GM03348 (cell line): ENCODE measurements at places on chromosomes 16 and 17.

DNA sequence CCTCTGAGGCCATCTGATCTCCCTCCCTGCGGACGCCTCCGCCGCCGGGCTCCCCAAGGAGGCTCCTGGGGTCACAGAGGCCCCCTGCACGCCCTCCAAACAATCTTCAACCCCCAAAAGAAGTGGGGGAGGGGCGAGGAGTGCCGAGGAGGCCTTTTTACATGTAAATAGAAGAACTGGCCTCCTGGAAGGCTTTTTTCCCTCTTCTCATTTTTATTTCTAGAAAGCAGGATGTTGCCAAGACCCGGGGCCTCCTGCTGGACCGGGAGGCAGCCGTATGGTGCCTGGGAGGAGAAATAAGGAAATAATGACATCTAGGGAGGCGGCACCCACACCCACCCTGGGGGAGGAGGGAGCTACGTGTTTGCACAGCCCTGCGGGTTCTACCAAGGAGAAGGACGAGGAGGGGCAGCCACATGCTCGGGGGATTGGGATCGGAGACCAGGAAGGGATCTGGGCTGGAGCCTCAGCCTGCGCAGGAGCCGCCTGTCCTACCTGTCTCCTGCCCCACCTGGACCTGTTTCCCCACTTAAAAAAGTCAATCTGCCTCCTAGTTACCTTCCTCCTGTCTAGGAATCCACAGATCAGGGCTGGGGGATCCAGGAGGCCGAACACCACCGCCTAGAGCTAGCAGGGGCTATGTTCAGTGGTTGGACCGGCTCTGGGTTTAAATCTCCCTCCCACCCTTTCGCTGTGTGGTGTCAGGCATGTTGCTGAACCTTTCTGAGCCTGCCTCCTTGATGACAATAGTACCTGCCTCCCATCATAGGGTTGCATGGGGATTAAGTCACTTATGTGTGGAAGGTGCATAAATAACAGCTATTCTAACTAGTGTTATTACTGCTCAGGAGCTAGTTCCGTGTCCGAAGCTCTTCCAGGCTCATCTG, 175.7 kb upstream of the GSE1 start:
- no peak for DNase-seq

DNA sequence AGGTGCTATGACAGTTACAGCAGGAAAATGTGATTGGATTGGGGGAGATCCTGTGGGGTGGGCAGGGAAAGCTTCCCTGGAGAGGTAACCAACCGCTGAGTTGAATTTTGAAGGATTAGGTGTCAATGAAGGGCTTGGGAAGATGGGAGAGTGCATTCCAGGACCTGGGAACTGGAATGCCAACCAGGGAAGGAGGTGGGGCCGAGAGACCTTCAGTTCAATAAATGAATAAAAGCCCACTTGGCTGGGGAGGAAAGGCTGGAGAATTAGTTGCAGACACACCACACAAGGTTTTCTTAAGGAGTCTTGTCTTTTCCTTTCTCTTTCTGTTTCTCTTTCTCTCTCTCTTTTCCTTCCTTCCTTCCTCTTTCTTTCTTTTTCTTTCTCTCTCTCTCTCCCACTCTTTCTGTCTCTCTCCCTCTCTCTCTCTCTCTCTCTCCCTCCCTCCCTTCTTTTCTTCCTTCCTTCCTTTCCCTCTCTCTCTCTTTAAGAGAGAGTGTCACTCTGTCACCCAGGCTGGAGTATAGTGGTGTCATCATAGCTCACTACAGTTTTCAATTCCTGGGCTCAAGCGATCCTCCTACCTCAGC, 3.3 kb downstream of the USP43 start:
- no peak for DNase-seq

DNA sequence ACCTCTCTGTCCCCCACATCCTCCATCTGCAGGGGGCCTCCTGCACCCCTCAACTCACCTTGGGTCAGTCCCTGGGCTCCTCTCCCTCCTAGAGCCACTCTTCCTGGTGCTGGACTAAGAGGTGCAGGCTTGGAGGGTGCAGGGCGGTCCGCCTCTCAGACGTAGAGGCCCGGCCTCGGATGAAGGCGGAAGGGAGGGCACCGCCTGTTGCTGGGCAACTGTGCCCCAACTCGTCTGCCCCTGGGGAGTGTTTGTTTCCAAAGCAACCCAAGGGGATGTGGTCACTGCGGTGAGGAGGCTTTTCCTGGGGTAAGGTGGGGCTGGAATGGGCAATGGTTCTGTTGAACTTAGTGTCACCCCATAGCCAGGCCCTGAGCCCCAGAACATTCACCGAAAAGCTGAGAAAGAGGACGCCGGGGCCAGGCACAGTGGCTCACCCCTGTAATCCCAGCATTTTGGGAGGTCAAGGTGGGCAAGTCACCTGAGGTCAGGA, at the start of gene C16orf54:
Gene C16orf54, minus strand, starts transcription at position 138 of the 493 bp plus-strand sequence. CDS start 1,039 bp downstream, outside the sequence.
- no peak for DNase-seq

DNA sequence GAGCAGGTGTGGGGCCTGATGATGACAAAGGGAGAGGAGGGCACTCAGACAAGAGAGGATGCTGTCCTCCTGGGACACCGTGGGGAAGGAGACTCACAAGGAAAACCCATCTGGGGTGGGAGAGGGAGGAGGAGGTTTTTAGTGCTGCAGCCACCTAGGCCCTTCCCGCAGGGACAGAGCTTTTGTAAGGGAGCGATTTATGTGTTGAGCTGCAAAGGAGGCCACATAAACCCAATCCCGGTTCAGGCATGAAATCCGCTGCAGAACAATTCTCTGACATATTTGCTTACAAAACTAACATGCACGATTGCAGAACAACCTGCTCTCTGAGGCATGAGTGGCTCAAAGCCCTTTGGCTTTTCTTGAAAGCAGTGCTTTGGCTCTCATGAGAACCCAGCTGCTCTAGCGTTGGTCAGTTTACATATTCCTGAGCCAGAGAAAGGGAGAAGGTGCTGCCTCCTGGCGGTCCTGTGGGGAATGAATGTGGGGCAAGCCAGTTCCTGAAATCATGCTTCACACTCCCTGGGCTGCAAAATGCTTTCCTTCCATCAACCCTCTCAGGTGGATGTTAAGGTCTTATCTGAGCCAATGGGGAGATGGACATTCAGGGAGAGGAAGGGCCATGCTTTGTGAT, 122.4 kb upstream of the NLRP1 start:
- DNase-seq: peak; percentile 86

GRCh38 chr17:80050706-80051105, 14.3 kb downstream of the CCDC40 start:
- no peak for DNase-seq

DNA sequence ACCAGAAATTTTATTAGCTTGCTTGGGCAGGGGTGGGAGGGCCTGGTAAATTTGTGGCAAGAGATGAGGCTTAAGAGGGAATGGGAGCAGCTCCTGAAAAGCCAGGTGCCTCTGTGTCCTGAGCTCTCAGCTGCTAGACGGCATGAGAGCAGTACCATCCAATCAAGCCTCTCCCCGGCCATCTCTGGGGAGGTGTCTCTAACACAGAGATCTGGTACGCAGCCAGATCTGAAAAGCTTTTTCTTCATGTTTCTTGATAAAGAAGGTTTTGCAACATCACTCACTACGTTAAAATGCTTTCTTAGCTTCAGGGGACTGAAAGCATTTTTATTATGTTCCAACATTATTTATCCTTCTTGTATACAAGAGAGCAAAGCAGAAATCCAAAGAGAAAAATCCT, 488.2 kb downstream of the RBFOX1 start:
- no peak for DNase-seq

DNA sequence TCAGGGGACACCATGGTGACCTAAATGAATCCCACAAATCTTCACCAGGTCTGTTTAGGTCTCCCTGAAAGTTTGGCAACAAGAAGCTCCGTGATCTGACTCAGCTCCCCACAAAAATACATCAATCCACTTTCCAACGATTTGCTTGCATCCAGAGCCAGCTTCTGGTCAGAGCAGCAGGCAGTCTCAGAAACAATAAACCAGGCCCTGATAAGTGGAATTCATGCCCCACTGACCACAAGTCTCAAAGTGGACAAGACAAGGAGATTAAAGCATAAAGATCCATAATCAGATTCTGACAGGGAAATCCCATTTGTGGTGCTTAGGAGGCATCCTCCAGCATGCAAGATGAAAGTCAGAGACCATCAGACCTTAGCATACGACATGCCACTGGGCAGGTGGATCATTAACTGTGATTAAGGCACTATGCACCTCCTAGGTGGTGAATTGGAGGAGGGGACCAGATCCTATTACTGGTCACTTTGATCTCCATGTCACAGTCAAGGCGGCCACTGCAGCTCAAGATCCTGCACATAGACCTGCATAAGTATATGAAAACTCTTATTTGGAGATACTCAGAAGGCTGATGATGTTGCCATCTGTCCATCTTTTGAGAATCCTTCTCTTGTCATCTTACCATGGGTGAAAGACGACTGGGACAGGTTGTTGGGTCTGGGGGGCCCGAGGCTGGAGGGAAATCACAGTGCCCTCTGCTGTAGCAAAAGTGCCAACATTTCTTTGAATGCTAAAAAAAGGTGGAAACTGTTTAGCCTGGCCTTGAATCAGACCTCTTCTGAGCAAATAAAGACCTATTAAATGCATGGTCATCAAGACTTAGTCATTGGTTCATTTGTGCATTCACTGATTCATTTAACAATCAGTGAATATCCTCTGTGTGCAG, 309.2 kb upstream of the CCL2 start:
- no peak for DNase-seq

DNA sequence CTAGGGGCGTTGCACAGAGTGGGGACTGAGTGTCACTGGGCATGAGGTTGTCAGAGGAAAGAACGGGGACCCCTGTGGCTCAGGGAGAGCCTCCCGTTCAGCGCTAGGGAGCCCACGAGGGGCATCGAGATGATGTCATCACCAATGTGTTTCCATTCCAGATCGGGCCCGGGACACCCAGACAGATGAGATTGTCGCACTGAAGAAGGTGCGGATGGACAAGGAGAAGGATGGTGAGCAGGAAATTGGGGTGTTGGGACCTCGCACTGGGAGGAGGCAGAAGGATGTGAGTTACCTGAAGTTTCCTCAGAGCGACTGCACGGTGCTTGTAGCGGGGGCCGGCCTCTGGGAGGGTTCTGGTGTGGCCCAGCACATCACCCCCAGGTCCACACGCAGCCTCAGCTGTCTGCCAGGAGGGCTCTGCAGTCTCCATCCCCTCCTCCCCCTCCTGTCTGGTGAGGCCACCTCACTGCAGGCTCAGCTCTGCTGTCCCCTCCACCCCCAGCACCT, 4.0 kb downstream of the CDK10 start:
- DNase-seq: no peak

DNA sequence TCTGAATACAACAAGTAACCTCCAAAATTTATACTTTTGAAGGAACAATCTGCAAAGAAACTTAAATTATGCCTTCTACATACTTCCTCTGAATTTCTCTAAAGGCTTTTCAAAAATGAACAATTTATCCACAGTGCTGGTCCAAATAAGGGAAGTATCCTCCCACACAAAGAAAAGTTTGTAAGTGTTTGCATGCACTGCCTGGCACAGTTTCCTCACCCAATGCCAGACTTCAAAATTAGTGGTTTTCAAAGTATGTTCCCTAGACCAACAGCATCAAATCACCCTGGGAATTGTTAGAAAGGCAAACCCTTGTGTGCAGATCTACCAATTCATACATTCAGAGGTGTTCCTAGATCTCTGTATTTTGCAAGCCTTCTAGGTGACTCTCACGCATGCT, 82.5 kb downstream of the PCTP start:
- no peak for DNase-seq

DNA sequence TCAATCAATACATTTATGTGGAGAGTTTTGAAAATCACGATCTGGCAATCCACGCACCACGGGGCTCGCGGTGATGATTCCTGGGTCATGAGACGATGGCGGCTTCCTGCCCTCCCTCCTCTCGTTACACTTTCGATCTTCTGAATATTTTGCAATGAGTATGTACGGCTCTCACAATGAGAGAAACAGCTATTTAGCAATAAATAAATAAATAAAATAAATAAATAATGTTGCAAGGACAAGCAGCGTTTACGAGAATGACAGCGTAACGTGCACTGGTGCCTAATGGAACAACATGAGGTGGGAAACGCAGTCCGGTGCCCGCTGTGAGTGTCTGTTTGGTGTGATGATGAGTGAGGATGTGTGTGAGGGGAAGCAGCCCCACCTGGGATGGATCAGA, 46.7 kb upstream of the JPH3 start:
- DNase-seq: no peak

DNA sequence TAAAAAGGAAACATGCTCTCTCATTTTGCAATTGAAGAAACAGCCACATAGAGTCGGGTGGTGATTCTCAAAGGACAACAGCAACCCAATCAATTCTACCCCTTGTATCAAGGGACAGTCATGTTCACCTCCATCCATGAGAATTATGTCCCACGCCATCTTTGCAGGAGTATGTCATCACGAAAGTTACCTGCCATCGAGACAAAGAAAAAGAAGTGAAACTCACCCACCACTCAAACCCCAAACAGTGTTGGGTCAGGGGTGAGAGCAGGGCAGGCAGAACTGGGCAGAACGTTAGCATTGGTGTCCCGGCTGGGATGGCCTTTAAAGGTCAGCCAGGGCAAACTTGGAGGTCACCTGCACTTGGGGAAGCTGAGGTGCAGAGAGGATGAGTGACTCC, 24.2 kb upstream of the HNF1B start:
- no peak for DNase-seq
